ENCODE measurements at places on chromosomes 16 and 17. TPM values are rescaled to one million over a fixed set of nuclear protein-coding genes. Genes with fewer than 3 reads are reported as not detected.

GRCh38 chr16:17101646-17102045 is 369.1 kb downstream of the XYLT1 start:
- DNase-seq = no peak

- no peak for DNase-seq
Observed at GRCh38 chr16:73010150-73010676, 37.7 kb downstream of the ZFHX3 start.

DNA sequence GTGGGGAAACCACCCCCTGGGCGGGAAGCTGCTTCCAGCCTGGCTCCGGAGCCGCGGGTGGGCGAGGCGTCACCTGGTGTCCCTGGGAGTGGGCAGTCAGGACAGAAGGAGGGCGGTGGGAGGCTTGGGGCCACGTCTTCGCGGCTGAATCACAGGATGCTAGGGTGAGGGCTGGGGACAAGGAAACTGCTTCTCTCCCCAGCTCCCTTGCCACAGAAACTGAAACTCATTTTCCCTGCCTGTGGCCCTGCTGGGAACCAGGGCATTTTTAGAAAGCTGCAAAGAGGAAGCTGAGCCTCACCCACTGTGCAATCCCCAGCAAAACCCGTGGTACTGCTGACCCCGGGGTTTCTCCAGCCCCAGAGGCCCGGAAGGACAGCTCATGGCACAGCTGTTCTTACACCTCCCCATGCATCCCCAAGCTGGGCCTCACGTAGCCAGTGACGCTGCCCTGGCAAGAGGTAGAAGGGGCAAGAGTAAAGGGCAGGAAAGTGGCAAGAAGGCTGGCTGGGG is 8.2 kb downstream of the RHBDF2 start:
- no peak for DNase-seq

DNA sequence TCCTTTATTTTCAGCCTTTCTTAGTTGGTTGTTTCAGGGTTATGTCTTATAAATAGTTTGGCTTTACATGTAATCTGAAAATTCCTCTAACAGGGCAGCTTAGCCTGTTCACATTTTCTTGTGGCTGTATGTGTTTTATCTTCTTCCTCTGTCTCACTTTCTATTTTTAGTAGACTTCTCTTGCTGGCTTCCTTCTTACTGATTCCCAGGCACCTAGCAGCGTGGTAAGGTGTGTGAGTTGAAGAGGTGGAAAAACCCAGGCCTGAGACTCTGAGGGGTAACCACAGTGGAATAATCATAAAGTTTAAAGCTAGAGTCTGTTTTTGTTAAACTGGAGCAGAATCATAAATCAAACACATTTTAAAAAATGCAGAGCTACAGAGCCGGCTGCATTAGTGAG is 190.9 kb downstream of the LGALS9B start:
- no peak for DNase-seq

DNA sequence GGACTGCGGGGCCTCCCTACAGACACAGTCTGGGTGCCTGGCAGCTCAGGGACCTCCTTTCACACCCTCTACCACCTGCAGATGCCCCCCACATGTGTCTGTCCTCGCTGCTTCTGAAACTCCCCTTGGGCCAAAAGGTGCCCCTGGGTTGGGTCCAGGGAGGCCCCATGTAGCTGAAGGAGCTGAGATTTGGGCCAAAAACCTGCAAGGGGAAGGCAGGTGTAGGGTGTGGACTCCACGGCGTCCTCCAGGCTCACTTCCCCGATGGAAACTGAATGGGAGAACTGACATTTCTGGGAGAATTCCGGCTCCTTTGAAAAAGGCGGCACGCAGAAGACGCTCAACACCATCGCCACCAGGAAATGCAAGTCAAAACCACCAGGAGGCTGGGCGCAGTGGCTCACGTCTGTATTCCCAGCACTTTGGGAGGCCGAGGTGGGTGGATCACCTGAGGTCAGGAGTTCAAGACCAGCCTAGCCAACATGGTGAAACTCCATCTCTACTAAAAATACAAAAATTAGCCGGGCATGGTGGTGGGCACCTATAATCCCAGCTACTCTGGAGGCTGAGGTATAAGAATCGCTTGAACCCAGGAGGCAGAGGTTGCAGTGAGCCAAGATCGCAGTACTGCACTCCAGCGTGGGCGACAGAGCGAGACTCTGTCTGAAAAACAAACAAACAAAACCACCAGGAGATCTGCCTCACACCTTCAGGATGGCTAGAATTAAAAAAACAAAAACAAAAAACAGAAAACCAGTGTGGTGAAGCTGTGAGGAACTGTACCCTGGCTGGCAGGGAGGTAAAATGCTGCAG is 13.2 kb upstream of the BAIAP2 start:
- DNase-seq = no peak

DNA sequence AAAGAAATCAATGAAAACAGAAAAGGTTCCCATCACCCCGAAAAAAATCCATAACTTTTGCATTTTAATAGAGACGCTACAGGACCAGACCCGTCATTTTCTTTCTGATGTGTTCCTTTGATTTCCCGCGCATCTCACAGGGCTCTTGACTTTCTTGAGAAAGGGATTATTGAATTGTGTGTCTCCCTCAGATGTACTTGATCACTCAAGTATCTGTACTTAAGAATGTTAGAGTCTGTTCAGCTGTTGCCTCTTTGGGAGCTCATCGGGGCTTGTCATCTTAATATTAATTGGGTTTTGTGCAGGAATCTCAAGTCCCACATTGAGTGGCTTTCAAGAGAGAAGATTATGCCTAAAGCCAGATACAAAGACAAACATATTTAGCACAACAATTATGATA is 606.4 kb upstream of the SALL1 start:
- no peak for DNase-seq

DNA sequence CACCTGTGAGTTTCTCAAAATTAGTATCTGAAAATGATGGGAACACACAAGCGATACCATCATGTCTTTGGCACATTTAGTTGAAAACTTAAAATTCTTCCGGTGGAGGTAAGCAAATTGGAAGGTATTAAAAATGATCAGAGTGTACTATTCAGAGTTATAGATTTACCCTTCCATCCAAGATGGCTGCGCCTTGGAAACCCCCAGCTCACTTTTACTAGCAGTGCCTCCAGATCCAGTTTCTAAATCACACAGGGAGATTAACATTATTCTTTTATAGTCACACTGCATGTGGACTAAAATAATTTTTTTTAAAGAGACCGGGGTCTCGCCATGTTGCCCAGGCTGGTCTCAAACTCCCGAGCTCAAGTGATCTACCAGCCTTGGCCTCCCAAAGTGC is 15.0 kb downstream of the PITPNC1 start:
- DNase-seq = no peak

SLFN14 gene
- 0.16 TPM for polyA plus RNA-seq

NPIPA8 gene
- 65.6 TPM for polyA plus RNA-seq

KRTAP1-5 gene
- polyA plus RNA-seq = not detected

KIFC3 gene
- polyA plus RNA-seq = 51.8 TPM

Measured in right renal pelvis (tissue), 4 donors.